Hypothalamus (tissue), 51 donors: ENCODE measurements at places on chromosomes 13 and 19.

DNA sequence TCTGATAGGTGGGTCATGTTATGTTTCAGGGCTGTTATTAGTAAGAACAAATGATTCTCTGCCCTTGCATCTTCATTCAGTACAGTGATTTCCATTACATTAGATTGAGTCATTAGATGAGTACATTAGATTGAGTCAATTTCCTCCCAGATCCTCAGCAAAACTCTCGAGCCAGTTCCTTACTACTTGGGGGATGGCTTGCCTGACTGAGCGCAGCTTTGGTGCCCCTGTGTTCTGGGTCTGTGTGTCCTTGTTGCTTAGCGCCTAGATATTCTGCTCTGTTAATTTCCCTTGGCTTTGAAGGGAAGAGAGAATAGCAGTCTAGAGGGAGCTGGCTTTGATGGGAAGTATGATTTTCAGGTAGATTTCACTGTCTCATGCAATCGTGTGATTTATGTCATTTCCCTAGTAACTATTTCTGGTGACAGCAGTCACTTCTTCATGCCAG is 19.1 kb upstream of the SCEL start:
- DNase-seq = no peak

DNA sequence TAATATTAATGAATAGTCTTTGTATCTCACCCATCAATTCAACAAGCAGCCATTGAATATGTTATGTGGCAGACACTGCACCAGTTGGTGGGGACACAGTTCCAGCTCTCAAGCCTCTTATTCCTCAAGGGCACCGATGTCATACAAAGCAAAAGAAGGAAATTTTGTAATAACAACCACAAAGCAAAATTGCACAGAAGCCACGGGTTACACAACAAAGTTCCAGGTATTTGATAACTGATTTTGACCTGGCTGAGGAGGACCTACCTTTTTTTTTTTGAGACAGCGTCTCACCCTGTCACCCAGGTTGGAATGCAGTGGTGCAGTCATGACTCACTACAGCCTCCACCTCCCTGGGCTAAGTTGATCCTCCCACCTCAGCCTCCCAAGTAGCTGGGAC is 266.7 kb downstream of the FOXO1 start:
- no peak for DNase-seq

DNA sequence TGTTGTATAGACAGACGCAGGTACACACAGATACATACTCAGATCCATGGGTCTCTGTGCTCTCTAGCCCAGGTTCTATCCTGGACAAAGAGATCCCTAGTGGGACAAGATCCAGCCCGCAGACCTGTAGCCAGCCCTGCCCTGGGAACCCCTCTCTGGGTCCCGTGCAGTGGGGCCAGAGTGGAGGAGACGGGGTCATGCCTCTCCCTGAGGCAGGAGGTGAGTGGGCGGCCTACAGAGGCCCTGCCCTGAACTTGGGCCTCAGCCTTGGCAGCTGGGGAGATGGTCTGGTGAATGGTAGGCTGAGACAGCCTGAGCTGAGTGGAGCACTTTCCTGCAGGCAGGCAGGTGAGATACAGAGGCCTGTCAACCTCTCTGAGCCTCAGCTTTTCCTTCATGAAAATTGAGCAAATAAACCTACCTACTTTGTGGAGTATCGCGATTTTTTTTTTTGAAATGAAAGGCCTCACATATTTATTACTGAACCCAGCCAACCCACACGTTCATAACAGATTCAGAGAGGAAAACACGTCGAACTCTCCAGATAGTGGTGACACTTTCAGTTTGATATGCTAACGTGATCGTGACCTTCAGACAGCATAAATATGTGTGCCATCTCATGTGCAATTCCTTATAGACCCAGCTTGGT is 3.4 kb upstream of the JUND start:
- DNase-seq = no peak

DNA sequence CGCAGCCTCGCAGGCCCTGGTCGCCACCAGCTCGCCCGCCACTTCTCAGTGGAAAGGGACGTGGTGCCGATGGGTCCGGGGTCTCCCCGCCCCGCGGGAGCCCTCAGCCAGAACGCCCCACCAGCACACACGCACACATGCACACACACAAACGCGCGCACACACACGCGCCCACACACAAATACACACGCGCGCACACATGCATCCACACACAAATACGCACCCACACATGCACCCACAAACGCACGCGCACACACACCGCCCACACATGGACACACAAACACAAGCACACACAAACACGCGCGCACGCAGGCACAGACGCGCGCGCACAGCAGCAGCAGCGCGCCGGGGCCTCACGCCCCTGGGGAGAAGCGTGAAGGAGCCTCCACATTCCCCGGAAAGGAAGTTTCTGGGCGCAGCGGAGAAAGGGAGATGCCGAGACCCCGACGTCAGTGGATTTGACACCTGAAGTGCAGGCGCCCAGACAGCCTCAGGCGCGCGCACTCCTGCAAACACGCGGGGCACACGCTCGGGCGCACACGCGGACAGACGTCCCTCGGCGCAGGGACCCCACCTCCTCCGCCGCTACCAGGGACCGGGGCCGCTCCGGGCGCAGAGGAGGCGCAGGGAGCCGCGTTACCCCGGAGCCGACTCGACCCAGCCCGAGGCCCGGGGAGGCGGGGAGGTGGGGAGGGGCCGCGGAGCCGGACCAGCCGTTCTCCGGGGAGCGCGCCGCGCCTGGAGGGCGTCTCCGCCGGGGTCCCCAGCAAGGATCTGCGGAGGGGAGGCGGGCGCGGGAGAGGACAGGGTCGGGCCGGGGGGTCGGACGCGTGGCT is 622 bp downstream of the RASA3 start:
- no peak for DNase-seq

GRCh38 chr13:28679628-28680027 is 20.7 kb downstream of the POMP start:
- no peak for DNase-seq

DNA sequence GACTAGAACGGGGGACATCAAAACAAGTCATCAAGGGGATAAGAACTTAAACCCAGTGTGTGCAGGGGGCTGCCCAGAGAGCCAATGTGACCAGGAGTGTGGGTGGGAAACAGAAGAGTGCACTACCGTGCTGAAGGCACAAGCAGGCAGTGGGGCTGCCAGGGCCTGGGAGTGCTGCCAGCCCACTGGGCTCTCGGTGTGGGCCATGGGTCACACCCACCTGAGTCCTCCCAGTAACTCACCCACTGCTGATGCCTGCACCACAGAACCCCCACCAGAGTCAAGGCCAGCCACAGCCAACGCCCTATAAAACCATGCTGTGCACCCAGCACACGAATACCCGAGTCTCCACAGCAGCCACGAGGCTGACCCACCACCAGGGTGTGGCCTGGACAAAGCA is 8.5 kb downstream of the MED26 start:
- peak; percentile 4 for DNase-seq

- no peak for DNase-seq
Measured at GRCh38 chr13:94860981-94861407, 148.6 kb upstream of the SOX21 start.

DNA sequence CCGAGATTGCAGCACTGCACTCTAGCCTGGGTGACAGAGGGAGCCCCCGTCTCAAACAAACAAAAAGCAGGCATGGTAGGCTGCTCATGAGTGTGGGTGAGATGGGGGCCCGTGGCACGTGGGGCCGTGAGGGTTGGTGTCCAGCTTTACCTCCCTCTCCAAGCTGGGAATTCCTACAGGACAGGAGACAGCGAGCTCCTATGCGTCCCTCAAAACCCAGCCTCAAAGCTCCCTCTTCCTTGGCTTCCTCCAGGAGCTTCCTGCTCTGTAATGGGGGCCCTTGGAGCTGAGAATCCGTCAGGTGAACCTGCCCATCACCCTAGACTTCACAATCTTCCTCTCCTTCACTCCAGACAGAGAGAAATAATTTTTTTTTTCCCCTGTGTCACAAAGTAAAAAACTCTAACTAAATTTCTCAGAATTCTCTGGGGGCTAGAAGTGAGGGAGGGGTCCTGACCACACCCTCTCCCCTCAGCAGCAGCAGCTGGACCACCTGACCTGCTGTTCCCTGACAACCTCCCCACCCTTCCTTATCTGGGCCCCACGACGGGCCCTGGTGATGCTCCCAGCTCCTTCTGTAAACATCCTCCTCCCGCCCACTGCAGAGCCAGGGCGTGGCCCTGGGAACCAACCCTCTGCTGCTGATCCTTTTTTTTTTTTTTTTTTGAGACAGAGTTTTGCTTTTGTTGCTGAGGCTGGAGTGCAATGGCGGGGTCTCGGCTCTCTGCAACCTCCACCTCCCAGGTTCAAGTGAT is 22.1 kb upstream of the WDR18 start:
- no peak for DNase-seq

DNA sequence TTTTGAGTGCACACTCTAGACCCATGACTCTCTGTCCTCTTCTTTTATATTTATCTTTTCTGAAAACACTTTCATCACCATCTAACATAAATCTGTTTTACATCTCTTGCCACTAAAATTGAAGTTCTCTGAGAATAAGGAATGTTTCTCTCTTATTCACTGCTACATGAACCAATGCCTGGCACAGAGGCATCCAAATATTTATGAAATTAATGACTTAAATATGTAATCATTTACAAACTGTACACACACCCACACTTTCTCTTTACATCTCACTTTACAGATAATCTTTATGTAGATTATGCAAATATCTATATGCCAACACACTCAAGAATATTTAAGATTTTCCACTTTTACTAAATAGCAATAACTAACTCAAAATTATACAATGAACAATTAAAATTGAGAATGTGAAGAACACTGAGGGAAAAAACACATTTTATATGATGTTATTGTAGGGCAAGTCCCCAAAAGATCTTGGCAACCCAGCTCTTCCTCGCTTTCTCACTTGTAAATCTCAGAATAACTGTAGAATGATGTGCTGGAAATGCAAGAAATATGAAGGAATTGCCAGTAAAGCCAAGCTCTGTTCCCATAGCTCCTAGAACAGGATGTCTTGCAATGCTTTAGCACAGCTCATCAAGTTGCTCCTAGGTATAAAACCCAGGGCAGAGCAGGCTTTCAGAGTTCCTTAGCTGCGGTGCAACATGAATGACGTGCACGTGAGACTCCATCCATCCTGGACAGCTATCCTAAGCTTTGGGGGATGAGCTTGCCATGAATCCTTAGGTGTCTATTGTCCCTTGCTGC is 50.7 kb downstream of the UGGT2 start:
- DNase-seq = no peak

GRCh38 chr19:688214-688613 is 7.0 kb downstream of the PRSS57 start:
- no peak for DNase-seq

DNA sequence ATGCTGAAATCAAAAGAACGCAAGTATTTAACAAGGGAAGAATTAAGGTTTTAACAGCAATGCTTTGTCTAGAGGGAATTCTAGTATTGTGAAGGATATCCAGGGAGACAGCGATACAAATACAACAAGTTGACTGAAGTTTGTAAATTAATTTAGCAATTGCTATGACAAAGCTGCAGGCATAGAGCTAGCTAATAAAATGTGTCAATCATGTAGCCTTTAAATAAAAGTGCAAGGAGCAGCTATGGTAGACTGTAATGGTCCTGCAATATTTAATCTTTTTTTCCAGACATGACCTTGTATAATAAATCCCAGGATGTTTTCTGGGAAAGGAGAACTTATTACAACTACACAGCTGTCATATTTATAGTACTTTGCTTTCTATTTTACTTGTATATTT is 779.3 kb downstream of the SLITRK5 start:
- DNase-seq = no peak

DNA sequence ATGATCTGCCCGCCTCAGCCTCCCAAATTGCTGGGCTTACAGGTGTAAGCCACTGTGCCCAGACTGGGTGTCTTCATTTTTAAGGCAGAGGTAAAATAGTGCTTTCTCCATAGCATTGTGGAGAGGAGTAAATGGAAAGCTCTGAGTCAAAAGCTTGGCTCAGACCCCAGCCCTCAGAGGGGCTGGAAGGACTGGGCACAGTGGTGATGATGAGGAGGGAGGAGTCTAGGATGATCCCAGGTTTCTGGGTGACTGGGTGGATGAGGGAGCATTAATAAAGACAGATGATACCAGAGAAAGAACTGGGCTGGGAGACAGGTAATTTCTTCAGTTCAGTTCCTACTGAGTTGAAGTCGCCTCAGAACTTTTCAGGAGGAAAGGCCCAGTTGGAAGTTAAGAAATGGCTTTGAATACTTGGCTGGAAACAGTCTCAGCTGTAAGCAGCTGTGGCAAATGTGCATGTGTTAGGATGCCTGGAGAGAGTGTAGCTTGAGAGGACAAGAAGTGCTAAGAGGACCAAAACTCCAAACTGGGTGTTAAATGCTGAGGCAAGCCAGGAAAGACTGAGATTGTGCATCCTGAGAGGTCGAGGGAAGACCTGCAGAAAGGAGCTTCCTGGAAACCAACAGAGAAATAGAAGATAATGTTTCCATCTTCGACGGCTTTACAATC is 37.1 kb upstream of the MEDAG start:
- no peak for DNase-seq

DNA sequence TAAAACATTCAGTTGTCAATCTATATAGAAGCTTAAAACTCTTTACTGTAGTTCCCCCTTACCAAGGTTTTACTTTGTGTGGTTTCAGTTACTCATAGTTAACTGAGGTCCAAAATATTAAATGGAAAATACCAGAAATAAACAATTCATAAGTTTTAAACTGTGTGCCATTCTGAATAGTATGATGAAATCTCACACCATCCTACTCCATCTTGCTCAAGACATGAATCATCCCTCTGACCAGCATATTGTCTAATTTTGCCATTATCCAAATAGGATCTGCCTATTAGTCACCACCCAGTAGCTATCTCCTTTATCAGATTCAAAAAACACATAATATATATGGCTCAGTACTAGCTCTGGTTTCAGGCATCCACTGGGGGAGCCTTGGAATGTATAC is 22.4 kb downstream of the ZNF571 start:
- DNase-seq = no peak

DNA sequence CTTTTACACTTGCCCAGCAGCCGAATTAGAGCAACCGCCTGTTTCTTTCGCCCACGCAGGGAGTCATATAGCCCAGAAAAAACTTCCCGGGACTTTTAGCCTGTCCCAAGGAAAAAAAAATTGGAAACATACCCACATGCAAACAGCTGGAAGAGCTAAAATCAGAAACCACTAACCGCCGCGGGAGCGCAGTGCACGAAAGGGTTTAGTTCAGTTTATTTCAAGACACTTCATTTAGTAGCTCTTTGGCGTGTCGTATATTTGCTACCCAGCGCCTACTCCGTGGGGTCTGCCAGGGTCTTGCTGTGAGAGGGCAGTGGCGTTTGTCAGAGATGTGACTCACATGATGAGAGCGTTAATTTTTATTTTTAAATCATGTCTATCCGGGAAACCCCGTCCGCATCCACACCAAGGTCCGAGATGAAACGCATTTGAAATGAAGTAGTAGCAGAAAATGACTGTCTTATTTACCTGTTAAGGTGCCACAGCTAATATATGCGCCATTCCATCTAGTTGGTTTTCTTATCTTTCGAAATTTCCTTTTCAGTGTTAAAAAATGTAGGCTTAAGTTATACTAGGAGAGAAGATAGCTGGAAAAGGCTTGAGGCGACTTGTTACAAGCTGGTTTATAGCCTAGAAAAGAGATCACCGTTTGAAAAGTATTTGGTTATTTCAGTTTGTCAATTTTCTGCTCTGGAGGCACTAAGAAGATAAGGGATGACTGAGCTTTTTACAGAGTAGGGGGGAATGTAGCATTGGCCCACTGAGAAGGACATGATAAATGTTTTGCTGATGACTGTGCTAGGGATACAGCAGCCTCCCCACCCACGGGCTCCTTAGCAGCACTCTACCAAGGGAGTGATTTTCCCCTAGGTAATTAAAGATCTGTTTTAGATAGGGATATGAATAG is 1.7 kb downstream of the KLF5 start:
- no peak for DNase-seq

- DNase-seq = no peak
Measured at GRCh38 chr19:10402441-10403038, 802 bp downstream of the CDC37 start.
